ENCODE measurements at places on chromosomes 2 and 18. TPM values are rescaled to one million over a fixed set of nuclear protein-coding genes. Genes with fewer than 3 reads are reported as not detected.

DNA sequence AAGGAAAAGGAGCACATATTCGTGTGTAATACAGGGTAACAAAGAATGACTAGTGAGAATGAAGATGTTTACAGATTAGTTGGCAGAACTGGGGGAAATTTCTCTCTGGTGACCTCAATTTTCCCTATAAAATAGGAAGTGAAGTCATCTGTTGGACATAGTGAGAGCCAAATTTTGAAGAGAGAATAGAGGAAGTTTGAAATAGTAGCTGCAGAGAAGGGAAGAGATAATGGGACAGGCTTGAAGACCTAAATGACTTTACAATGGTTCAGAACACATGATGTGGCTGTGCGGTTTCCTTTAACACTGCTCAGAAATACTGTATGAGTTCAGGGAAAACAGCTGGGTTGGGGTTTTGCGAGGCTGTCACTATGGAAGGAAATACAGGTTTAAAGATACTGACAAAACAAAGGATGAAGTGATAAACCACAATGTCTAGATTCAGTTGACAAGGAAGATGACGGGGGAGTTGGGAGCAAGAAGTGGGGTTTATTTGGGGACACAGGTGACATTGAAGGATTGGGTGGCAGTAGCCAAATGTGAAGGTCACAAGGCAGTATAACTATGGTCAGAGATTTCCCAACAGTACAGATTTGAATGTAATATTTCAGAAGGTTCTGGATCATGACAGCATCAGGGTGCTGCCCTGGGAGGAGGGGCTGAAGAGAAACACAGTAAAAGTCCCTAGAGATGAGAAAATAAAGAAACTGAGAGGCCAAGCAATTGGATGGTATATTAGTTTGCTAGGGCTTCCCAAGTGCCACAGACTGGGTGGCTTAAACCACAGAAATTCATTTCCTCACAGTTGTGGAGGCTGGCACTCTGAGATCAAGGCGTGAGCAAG lies 82.6 kb upstream of the TANK start:
- H3K27me3 ChIP-seq, result no peaks in the 10 kb centered on the region
- H3K27ac ChIP-seq, result peak overlapping the region; percentile 80
- peaks cover 27% of the 10 kb centered on the region for H3K4me1 ChIP-seq
- peak overlapping the region; percentile 60 for H3K4me3 ChIP-seq
- H3K36me3 ChIP-seq, result no peaks in the 10 kb centered on the region

DNA sequence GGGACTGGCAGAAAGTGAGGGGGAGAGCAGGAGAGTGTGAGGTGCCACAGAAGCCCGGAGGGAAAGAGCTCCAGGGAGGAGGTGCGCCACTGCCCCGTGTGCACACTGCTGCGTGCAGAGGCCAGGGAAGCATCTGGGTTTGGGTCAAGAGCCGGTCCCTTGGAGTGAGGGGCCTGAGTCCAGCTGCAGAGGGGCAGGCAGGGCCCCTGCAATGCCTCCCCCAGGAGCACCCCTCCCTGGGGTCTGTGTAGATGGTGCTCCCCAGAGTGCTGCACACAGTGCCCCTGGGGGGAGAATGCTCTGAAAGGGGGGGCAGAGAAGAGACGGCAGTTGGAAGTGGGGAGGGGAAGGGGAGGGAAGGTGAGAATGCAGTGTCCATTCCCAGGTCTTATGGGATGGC lies 3.7 kb upstream of the LIMS2 start:
- no peak overlapping the region for H3K4me3 ChIP-seq
- no peak for DNase-seq
- peaks cover 29% of the 10 kb centered on the region for H3K27me3 ChIP-seq
- H3K4me1 ChIP-seq, result peaks cover 17% of the 10 kb centered on the region
- H3K36me3 ChIP-seq, result no peaks in the 10 kb centered on the region

- H3K4me1 ChIP-seq, result no peaks in the 10 kb centered on the region
- DNase-seq, result no peak
- no peak overlapping the region for H3K4me3 ChIP-seq
- H3K36me3 ChIP-seq, result no peaks in the 10 kb centered on the region
- no peak overlapping the region for H3K27ac ChIP-seq
- H3K27me3 ChIP-seq, result no peaks in the 10 kb centered on the region
Measured at GRCh38 chr18:34364699-34365098, 140.0 kb upstream of the NOL4 start.

DNA sequence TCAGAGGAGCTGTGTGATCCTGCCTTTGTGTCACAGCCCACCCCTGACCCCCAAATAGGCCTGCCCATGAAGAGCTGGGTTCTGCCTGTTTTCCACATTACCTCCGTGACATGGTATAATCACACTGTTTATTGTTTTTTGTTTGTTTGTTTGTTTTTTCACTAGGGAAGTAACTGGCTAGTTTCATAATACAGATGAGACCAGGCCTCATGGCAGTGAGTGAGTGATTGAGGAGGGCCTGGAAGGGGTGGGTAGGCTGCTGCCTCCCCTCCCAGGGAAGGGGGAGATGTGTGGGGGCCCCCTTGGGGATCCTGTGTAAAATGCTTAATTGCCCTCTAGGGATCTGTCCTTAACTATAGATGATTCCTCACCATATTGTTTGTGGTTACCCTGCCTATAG lies 190.5 kb downstream of the LDLRAD4 start:
- DNase-seq, result no peak
- no peaks in the 10 kb centered on the region for H3K27me3 ChIP-seq
- no peak overlapping the region for H3K4me3 ChIP-seq
- H3K4me1 ChIP-seq, result no peaks in the 10 kb centered on the region
- no peak overlapping the region for H3K27ac ChIP-seq

- no peaks in the 10 kb centered on the region for H3K27me3 ChIP-seq
- H3K4me3 ChIP-seq, result no peak overlapping the region
- no peak overlapping the region for H3K27ac ChIP-seq
- peaks cover 10% of the 10 kb centered on the region for H3K4me1 ChIP-seq
- no peak for DNase-seq
- H3K36me3 ChIP-seq, result peaks cover 31% of the 10 kb centered on the region
Measured at GRCh38 chr2:201057087-201057521, 14.4 kb downstream of the HYCC2 start.

DNA sequence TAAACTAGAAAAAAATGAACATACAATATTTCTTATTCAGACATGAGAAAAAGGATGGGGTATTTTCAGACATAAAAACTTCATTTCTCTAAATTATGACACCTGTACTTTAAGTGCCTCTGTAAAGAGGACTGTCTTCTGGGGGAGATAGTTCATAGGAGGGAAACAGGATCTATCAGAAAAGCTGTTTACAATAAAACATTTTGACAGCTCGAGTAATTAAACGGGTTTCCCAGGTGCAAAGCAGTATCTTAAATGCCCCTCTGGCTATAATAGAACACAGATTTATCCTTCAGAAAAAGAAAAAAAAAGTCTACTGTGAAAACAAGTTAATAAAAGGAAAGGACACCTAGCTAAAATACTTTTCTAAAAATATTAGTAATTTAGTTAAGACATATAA lies 311.4 kb upstream of the UBE2E3 start:
- H3K4me3 ChIP-seq, result no peak overlapping the region
- no peak overlapping the region for H3K27ac ChIP-seq
- H3K36me3 ChIP-seq, result no peaks in the 10 kb centered on the region
- no peaks in the 10 kb centered on the region for H3K4me1 ChIP-seq

- H3K4me1 ChIP-seq, result no peaks in the 10 kb centered on the region
- no peak overlapping the region for H3K4me3 ChIP-seq
- DNase-seq, result no peak
- H3K36me3 ChIP-seq, result no peaks in the 10 kb centered on the region
- H3K27ac ChIP-seq, result no peak overlapping the region
- H3K27me3 ChIP-seq, result peaks cover 2% of the 10 kb centered on the region
Measured at GRCh38 chr18:33128581-33128980, 311.9 kb downstream of the CCDC178 start.

DNA sequence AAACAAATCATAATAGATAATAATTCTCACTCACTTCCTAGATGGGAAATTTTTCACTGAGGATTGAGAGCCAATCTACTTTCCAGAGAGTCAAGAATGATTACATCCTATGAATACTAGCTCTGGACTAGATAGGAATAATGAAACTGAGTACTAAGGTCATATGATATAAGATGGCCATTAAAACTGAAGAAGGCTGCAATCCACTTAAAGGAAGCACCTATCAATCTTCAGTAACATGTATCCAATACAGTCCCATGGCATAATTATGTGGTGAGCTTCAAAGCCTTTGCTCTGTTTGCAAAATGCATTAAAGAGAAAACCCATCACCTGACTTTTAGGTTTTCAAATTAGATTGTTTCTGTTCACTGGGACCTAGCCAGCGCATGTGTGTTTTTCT lies 398.0 kb upstream of the MEIS1 start:
- H3K4me3 ChIP-seq, result no peak overlapping the region
- H3K36me3 ChIP-seq, result no peaks in the 10 kb centered on the region
- H3K4me1 ChIP-seq, result no peaks in the 10 kb centered on the region
- DNase-seq, result no peak
- H3K27ac ChIP-seq, result no peak overlapping the region

DNA sequence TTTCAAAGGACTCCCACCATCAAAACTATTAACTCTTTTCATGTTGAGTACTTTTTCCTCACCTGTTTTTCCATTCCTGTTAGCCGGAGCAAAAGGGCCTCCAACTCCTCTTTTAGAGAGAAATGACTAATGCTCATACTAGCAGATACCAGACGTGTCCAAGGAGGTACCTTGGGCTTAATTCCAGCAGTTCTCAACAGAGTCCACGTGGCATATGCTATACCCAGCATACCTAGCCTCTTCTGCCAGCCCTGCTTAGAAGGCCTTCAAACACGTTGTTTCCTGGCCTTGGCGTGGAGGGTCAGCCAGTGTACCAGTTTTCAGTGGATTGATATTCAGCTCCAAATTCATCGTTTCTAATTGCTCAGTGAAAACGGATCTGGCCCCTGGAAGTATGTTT lies 123.9 kb downstream of the MGAT5 start:
- H3K27me3 ChIP-seq, result no peaks in the 10 kb centered on the region
- no peaks in the 10 kb centered on the region for H3K4me1 ChIP-seq
- peaks cover 90% of the 10 kb centered on the region for H3K36me3 ChIP-seq
- no peak overlapping the region for H3K4me3 ChIP-seq
- H3K27ac ChIP-seq, result peak overlapping the region; percentile 12

- H3K36me3 ChIP-seq, result peaks cover 1% of the 10 kb centered on the region
- DNase-seq, result no peak
- H3K4me1 ChIP-seq, result peaks cover 55% of the 10 kb centered on the region
- H3K27me3 ChIP-seq, result no peaks in the 10 kb centered on the region
- peak overlapping the region; percentile 30 for H3K27ac ChIP-seq
Measured at GRCh38 chr2:241733391-241734207, 831 bp upstream of the D2HGDH start.

DNA sequence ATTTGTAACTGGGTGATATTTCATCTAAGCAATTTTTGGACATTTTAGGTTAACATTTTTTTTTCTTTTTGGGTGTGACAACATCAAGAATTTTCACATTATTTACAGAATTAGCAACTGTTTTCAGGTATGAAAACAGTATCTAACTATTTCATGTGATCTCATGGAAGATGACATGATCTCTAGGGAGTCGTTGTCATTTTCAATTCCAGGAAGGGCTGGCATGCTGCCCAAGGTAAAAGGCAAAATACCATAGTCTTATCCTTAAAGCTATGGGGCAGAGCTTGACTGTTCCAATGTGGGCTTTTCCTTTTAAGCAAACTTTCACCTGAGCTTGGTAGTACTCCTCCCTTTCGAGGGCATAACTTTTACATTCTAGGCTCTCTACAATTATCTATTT lies 443.7 kb downstream of the DSEL start:
- no peaks in the 10 kb centered on the region for H3K27me3 ChIP-seq
- no peak overlapping the region for H3K4me3 ChIP-seq
- no peak overlapping the region for H3K27ac ChIP-seq
- no peaks in the 10 kb centered on the region for H3K4me1 ChIP-seq
- H3K36me3 ChIP-seq, result no peaks in the 10 kb centered on the region

DNA sequence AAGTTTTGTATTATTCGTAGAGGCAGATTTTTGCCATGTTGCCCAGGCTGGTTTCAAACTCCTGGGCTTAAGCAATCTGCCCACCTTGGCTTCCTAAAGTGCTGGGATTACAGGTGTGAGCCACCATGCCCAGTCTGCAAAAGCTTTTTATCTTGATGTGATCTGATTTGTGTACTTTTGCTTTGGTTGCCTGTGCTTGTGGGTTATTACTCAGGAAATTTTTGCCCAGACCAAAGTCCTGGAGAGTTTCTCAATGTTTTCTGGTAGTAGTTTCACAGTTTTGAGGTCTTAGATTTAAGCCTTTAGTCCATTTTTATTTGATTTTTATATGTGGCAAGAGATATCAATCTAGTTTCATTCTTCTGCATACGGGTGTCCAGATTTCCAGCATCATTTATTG lies 42.4 kb downstream of the SYT4 start:
- H3K27ac ChIP-seq, result no peak overlapping the region
- no peak for DNase-seq
- H3K4me3 ChIP-seq, result no peak overlapping the region
- H3K4me1 ChIP-seq, result no peaks in the 10 kb centered on the region
- H3K27me3 ChIP-seq, result no peaks in the 10 kb centered on the region
- no peaks in the 10 kb centered on the region for H3K36me3 ChIP-seq

SLC4A1AP gene
- total RNA-seq, result 21.4 TPM

CNOT9 gene
- 60.5 TPM for total RNA-seq

SP140 gene
- total RNA-seq, result 330 TPM

RGPD4 gene
- total RNA-seq, result 0.07 TPM

NCKAP1 gene
- 0.22 TPM for total RNA-seq
